ENCODE measurements at places on chromosomes 12 and 14. TPM values are rescaled to one million over a fixed set of nuclear protein-coding genes. Genes with fewer than 3 reads are reported as not detected.

NUDT4 gene
- polyA plus RNA-seq, result 120 TPM

BDKRB2 gene
- 1.1 TPM for polyA plus RNA-seq

TDRD9 gene
- 2.9 TPM for polyA plus RNA-seq

FZD10 gene
- polyA plus RNA-seq, result 1.2 TPM

DEPDC4 gene
- polyA plus RNA-seq, result 6.7 TPM

ASCL1 gene
- 2.1 TPM for polyA plus RNA-seq

KRT72 gene
- 0.17 TPM for polyA plus RNA-seq

CISTR gene
- not detected for polyA plus RNA-seq

DBX2 gene
- polyA plus RNA-seq, result not detected

SLC25A21 gene
- 2.9 TPM for polyA plus RNA-seq

IFNG gene
- not detected for polyA plus RNA-seq

C12orf60 gene
- 3.7 TPM for polyA plus RNA-seq

C12orf50 gene
- 0.47 TPM for polyA plus RNA-seq

BCL11B gene
- 3.2 TPM for polyA plus RNA-seq

DCAF4 gene
- polyA plus RNA-seq, result 17.7 TPM

NRIP2 gene
- polyA plus RNA-seq, result 7.8 TPM

LYZ gene
- 70.9 TPM for polyA plus RNA-seq

KRT79 gene
- polyA plus RNA-seq, result not detected

ENDOU gene
- polyA plus RNA-seq, result 0.29 TPM

TMBIM6 gene
- polyA plus RNA-seq, result 511 TPM

PCBP2 gene
- polyA plus RNA-seq, result 986 TPM

SLC15A4 gene
- 26.5 TPM for polyA plus RNA-seq

DLK1 gene
- polyA plus RNA-seq, result 1.6 TPM

FOXA1 gene
- polyA plus RNA-seq, result 39.9 TPM

NRXN3 gene
- polyA plus RNA-seq, result 1.4 TPM

LMO3 gene
- polyA plus RNA-seq, result 8.0 TPM

MYRFL gene
- polyA plus RNA-seq, result 0.76 TPM

OTX2 gene
- polyA plus RNA-seq, result not detected

CRADD gene
- 10.9 TPM for polyA plus RNA-seq

SIVA1 gene
- polyA plus RNA-seq, result 54.4 TPM

SERPINA5 gene
- polyA plus RNA-seq, result 0.48 TPM

RNU4-1 gene
- not detected for polyA plus RNA-seq

DAO gene
- not detected for polyA plus RNA-seq

CELA1 gene
- not detected for polyA plus RNA-seq

PTHLH gene
- 4.3 TPM for polyA plus RNA-seq

DIO3 gene
- 0.68 TPM for polyA plus RNA-seq

NID2 gene
- polyA plus RNA-seq, result 225 TPM

TSHR gene
- 0.27 TPM for polyA plus RNA-seq

PPP1R36 gene
- polyA plus RNA-seq, result 0.79 TPM

SPIC gene
- polyA plus RNA-seq, result not detected

C12orf75 gene
- polyA plus RNA-seq, result 19.8 TPM

TAS2R8 gene
- not detected for polyA plus RNA-seq

SYT10 gene
- polyA plus RNA-seq, result 0.04 TPM

Data from left lung (tissue), 14 donors.